ENCODE measurements at places on chromosomes 16 and 17.
A peak's percentile ranks its signal among the peaks of the same experiment; 100 is the strongest.

GRCh38 chr16:10601444-10602408 lies 21.3 kb upstream of the EMP2 start:
- DNase-seq, result no peak

DNA sequence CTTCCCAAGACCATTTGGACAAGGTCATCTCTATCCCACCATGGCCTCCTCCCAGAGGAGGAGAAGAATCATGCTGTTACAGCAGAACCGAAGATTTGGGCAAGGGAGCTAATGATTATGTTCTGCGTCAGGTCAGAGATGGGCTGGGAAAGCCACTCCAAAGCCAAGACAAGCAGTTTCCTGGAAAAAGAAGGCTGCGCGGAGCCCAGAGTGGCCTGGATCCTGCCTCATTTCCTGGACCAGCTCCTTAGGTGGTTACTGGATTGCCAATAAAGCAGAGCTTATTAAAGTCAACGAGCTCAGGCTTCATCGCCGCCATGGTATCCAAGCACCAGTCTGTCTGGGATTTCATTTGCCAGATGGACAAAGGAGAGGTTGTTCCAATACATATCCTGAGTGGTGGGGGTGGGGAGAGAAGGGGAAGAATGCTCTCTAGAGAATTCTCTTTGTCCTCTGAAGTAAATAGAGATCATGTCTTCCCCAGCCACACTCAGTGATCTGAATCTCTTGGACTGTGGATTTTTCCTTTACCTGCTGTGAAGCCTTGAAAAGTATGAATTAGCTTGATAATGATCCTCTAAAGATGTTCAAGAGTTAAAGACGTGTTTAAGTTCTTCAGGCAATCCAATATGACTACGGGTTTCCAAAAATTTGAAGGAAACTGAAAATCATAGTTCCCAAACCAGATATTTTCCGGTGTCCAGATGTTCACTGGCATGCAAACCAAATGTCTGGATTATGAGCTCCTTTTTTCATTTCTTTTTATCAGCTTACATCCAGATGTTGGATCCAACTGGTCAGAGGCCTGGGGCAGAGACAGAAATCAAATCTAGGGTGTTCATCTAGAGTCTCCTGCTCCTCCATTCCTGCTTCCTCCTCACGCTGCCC lies 17.7 kb downstream of the PRAC1 start:
- DNase-seq, result peak; percentile 6

GRCh38 chr16:2767891-2768290 lies 9.2 kb downstream of the ELOB start:
- no peak for DNase-seq

DNA sequence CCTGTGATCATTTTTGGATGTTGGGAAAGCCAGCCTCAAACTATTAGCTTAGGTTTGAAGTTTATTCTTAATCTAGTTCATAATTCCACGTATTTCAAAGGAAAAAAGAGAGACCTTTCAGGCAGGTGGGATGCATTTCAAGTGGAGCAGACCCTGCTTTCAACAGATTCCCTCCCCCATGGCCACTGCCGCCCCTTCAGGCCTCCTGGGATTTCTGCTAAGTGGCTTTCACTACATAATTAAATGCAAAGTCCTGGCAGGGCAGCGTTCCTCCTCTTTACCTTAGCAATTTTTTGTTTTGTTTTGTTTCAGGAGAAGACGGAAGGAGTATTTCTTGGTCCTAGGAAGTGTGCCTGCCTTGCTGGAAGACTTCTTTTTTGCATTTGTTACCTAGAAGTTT lies 36.6 kb downstream of the MAF start:
- DNase-seq, result no peak

DNA sequence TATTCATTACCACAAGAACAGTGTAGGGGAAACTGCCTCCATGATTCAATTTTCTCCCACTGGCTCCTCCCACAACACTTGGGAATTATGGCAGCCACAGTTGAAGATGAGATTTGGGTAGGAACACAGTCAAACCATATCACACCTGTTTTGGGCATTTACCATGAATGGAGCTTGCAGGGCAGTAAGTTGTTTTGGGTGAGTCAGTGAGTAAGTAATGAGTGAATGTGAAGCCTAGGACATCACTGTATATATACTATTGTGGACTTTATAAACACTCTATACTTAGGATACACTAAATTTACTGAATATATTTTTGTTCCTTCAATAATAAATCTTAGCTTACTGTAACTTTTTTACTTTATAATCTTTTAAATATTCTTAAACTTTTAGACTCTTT lies 48.1 kb downstream of the TBC1D26 start:
- no peak for DNase-seq

DNA sequence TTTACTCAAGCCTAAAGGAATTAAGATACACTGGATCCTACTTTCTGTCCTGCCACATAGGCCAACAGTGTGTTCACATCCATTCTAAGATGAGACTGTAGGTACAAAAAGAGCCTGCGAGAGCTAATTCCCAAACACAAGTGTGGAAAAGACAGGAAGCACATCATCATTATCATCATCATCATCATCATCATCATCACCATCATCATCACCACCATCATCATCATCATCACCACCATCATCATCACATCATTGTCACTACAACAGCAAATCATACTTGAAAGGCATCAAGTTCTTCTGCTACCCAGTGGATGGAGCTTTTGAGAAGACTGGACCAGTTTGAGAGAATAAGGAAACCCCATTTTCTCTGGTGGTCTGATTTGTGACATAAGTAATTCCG lies 268.1 kb downstream of the HS3ST3A1 start:
- DNase-seq, result no peak

- DNase-seq, result no peak
Observed at GRCh38 chr17:77881545-77881944, 77.0 kb upstream of the TNRC6C start.

GRCh38 chr16:17470182-17470907 lies 415 bp downstream of the XYLT1 start:
- DNase-seq, result no peak

- no peak for DNase-seq
Observed at GRCh38 chr17:17493986-17494466, 2.2 kb downstream of the RASD1 start.

DNA sequence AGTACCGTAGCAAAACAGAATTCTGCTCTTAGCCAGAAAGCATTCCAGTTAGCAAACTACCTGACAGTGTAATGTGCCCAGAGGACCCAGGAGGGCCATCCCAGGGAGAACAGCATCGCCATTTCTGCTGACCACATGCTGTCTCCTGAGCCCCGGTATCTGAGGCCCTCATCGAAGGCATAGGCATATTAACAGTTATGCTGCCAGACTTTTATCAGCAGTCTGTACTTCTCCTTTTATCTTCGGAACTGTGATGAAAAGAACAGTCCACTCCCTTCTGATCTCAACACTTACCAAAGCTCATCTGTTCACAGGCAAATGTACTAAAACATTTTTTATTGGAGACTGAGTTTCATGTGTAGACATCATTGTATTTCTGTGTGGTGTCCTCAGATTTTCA lies 236.4 kb downstream of the PRKCA start:
- DNase-seq, result no peak

- DNase-seq, result peak; percentile 73
Observed at GRCh38 chr17:43393944-43394482, 4.8 kb upstream of the ARL4D start.

GRCh38 chr17:30388321-30389179 lies 9.8 kb downstream of the CPD start:
- no peak for DNase-seq

DNA sequence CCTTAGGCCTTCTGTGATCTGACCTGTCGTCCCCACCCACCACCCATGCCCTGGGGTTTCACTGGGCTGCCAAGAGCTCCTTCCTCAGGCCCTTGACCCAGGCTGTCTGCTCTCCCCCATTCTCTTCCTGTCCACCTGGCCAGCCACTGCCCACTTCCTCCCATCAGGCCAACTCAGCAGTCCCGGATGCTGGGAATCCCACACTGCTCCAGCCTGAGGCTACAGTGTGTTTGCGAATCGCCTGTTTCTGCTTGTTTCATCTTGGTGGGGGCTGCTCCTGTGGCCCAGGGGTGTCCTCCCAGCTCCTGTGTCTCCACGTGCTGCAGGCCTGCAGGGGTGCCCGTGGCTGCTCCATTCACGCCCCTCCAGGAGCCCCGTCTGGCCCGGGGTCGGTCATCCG lies 839 bp upstream of the METRN start:
- no peak for DNase-seq

GRCh38 chr17:79676796-79677195 lies 53.9 kb upstream of the ENPP7 start:
- DNase-seq, result no peak

DNA sequence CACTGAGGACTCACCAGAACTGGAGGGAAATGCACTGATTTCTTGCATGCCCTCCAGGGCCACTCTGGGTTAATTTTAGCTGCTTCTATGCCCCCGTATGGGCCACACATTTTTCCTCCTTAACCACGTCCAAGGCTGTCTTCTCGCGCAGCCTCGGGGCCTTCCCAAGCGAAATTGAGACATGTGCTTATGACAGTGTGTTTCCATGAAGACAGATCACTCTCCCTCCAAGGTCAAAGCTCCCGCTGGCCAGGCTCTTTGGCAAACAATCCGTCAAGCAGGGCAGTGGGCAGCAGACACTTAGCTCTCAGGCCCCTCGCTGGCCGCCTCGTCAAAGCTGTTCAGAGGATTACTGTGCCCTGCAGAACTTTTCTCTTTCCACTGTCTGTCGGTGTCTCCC lies 243.0 kb upstream of the N4BP1 start:
- DNase-seq, result no peak

- no peak for DNase-seq
Observed at GRCh38 chr16:89095491-89095951, 1.9 kb downstream of the ACSF3 start.

- no peak for DNase-seq
Observed at GRCh38 chr16:30113711-30114333, 485 bp upstream of the GDPD3 start.

DNA sequence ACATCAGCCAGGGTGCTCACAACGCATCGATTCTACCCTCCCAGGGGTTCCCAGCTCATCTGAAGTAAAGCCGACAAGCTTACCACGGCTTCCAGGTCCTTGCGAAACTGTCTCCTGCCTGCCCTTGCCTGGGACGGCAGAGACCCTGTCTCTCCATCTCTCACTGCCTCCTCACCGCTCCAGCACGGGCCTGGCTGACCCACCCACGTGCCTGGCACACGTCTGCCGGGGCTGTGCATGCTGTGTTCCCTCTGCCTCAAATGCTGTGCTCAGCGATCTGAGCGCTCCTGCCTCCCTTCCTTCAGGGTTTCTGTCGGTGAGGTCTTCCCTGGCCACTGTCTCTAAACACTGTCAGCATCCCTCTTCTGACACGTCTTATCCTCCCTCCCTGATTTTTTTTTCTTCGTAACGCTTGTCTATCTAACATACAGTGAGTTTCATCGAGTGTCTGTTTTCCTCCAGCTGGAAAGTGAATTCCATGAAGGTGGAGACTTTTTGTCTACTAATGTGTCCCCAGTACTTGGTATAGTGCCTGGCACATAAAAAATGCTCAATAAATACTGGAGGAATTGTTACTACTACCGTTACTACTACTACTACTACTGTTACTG lies 208.4 kb downstream of the IRF8 start:
- DNase-seq, result no peak

GRCh38 chr16:82460766-82461165 lies 166.0 kb upstream of the CDH13 start:
- no peak for DNase-seq

GRCh38 chr17:28386391-28386790 lies 14.9 kb downstream of the SARM1 start:
- DNase-seq, result no peak

DNA sequence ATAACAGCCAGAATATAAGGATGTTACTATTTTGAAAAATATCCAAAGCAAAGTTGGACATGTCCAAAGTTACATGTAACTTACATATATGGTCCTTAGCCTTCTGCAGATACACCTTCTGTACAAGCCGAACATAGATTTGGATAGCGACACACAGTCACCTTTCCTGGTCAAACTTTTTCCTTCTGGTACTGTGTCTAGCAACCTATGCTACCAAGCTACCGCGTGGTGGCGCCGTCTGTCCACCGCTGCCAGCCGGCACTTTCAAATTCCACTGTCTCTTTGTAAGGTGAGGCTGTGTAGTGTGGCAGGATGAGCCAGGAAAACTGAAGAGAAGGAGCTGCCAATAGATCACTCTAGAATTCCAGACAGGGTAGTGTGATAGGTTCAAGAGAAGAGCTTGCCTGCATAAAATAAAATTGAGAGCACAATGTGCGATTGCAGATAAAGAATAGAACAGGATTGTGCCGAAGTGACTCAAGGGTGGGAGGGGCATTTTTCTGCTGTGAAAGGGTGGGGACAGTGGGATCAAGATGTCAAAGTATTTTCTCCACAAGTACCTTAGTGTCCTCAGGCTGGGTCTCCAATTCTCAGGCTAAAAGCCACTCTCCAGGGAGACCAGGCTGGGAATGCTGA lies 366.9 kb downstream of the SLC39A11 start:
- DNase-seq, result peak; percentile 54

GRCh38 chr17:57965521-57966160 lies 10.4 kb upstream of the CUEDC1 start:
- DNase-seq, result no peak

DNA sequence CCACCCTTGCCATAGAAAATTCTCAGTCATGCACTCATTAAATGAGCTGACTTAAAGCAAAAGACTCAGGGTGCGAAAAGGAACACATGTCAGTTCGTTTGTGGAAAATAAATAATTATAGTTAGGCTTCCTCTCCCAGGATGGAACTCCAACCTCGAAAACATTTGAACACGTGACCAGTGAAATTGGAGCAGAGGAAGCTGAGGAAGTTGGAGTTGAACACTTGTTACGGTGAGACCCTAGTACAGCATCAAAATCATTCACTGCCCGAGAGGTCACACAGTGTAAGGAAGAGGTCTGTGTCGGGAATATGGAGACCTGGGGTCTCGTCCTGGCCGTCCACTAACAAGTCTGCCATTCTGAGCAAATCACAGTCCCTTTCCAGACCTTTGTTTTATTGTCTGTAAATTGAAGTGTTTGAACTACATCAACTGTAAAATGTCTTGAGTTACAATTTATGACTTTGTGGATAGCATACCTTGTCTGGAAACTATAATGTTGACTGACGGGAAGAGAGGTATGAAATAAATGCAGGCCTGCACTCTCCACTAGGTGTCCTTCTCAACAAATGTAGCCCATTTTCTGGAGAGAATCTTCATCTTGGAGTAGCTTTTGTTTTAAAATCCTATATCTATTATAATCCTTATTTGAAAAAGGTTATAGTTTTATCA lies 7.7 kb downstream of the PSMD7 start:
- no peak for DNase-seq

DNA sequence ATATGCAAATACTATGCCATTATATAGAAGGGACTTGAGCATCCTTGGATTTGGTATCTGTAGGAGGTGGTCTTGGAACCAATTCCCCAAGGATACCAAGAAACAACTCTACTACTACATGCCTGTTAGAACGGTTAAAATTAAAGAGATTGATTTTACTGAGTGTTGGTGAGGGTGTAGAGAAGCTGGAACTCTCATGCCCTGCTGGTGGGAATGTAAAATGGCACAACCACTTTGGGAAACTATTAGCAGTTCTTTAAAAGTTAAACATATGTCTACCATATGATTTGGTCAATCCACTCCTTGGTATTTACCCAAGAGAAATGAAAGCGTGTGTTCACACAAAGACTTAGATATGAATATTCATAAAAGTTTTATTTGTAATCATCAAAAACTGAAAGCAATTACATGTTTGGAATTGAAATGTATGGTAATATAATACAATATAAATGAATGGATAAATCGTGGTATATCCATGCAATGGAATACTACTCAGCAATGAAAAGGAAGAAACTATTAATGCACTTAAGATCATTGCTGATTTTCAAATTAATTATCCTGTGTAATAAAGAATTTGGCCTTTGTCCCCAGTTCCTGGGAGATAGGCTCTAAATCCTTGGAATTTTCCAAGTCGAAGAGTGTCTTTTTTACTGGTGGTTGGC lies 7.8 kb downstream of the MFSD6L start:
- DNase-seq, result no peak

GRCh38 chr16:46613352-46613751 lies 7.8 kb downstream of the SHCBP1 start:
- no peak for DNase-seq

Data from NCI-H1105 (cell line).